ENCODE measurements at places on chromosomes 5 and 9.

DNA sequence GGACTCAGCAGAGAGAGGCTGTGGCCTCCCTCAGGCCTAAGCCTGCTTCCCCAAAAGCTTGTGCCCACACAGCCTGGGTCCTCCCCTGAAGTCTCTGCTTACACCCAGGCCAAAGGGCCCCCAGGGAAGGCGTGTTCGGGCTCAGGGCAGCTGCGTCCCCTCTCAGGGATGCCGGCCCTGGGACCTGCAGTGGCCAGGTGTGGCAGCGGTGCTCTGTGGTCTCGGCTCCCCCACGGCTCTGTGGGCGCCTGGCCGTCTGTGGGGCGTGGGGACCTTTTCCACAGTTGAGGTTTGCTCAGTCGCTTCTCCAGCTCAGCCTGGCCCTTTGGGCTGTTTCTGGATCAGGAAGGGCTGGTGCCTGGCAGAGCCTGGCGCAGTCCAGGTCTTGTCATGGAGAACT is 75.9 kb downstream of the RXRA start:
- DNase-seq, result no peak

DNA sequence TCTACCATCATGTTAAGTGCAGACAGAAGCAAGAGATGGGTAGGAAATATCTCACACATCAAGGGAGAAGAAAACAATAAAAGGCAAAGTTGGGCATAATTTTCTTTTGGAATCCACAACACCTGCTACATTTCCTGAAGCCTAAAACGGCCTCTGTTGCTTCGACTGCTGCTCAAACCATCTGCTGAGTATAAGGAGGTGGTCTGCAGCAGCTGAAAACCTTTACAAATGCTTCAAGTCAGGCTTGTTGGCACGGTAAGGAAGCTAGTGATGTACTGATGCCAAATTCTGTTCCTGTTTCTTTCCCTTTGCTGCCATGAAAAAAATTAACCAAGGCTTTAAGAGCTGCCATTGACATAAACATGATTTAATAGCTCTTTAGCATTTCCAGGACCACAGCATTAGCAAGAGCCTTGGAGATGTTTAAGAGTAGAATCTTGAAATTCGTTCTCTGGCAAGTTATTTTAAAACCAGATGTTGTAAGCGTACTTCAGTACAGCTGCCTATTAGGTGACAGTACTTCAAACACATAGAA is 75.6 kb downstream of the DMRTA1 start:
- DNase-seq, result no peak

DNA sequence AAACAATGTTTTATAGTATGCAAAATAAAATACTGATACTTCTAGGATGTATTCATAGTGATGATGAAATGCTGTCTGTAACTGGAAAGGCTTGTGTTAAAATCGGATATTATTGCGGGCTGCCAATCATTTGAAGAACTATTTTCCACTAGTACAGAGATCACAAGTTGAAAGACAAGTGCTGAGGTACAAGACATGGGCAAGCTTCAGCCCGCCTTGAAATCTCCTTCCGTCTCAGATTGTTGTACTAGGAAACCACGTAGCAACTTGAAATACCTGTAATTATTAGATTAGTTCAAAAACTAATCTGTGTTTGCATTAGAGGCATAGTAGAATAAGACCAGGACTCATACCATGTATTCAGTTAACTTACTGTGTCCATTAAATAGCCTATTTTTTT is 218.2 kb downstream of the ARHGEF28 start:
- DNase-seq, result no peak

DNA sequence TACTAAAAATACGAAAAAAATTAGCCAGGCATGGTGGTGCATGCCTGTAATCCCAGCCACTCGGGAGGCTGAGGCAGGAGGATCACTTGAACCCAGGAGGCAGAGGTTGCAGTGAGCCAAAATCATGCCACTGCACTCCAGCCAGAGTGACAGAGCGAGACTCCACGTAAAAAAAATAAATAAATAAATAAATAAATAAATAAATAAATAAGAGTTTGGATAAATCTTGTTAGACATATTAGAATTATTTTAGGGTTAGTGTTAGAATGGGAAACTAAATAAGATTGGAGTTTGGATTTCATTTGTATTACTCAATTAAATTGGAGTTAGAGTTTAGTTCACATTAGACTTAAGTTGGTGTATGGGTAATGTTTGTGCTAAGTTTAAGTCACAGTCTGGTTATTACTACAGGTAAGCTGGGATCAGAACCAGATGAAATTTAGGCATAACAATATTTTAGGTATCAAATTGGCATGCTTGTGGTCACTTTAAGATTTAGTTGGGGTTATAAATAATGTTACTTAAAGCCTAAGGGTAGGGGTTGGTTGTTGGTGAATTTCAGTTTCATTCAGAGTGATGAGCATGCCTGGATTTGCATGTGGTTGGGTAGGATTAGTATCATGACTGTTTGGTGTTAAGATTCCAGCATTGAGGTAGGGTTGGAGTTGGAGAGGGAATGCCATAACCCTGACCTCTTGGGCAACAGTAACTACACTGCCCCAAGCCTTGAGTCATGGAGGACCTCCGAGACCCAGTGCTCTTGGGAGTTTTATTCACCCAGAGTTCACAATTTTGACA is 3.3 kb downstream of the OR5C1 start:
- DNase-seq, result no peak

- no peak for DNase-seq
Observed at GRCh38 chr5:116573279-116573701, 1.3 kb downstream of the SEMA6A start.

GRCh38 chr5:155727512-155728145 is 599.3 kb upstream of the SGCD start:
- DNase-seq, result no peak

GRCh38 chr9:95831810-95832209 is 43.7 kb upstream of the ERCC6L2 start:
- no peak for DNase-seq

- no peak for DNase-seq
Observed at GRCh38 chr5:57618767-57619381, 136.3 kb upstream of the ACTBL2 start.

DNA sequence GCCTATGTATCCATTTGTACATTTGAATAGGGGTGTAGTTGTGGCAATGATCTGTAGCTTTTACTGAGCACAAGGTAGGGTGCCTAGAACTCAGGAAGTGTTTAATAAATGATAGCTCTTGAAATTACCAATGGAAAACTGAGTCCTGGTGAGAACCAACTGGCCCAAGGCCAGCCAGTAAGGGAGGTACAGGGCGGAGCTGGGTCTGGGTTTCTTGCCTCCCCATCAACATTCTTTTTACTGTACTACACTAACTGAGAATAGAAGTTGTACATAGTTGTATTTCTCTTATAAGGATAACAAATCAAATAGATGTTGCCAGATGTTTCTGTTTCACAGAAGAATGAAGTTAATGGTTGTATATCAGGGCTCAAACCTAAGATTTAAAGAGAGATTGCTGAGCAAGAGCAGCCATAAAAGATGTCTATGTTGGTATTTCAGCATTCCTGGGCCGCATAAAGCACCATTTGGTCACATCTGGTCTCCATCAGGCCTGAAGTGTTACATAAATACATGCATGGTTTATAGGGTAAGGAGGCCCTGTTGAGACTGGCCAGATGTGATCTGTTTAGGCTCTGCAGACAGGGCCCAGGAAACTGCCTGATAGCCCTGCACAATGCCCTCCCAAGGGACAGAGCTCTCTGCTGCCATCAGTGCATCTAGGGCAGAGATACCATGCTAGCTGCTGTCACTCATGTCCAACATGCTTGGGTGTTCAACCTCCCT is 210.5 kb downstream of the NXNL2 start:
- no peak for DNase-seq

GRCh38 chr9:79129865-79130480 is 441.8 kb upstream of the TLE4 start:
- no peak for DNase-seq

DNA sequence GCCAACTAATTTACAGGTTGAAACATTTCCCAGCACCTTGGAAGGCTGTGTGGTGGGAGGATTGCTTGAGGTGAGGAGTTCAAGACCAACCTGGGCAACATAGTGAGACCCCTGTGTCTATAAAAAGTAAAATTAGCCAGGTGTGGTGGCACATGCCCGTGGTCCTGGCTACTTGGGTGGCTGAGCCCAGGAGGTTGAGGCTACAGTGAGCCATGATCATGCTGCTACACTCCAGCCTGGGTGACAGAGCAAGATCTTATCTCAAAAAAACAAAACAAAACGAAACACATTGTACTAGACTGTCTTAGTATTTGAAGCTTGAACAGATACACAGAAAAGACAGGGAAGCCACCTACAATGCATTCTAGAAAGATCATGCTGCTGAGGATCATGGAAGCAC is 2.8 kb upstream of the HSDL2 start:
- DNase-seq, result no peak

GRCh38 chr9:112252194-112252593 is 77.1 kb upstream of the SUSD1 start:
- DNase-seq, result no peak

- DNase-seq, result no peak
Observed at GRCh38 chr9:98743329-98743728, 34.6 kb upstream of the GABBR2 start.

DNA sequence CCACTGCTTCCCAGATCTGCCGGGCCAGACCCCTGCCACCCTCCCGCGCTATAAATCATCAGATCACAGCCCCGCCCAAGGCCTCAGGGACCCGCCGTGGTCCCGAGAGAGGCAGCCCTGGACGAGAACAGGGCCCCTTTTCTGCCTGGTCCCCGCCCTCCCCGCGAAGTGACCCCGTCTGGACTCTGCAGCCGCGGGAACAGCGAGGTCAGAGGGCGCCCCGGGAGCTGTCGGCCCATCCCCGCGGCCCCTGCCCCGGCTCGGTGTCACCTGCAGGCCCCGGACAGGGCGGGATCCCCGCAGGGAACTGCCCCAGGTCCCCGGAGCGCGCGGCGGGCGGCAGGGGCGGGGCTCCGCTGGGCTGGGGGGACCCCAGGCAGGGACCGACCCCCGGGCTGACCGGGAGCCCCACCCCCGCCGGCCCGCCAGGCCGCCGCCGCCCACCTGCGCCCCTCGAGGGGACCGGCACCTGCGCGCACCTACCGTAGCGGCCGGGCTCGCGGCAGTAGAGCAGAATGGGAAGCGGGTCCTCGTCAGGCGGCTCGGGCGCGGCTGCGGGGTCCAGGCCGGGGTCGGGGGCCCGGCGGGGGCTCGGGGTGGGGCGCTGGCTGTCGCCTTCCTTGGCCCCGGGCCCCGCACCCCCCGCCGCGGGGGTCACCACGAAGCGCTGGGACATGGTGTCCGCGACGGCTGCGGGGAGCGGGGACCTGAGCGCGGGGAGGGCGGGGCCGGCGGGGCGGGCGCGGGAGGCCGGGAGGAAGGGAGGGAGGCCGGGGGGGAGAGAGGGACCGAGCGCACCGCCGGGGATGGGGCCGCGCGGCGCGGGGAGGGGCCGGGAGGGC is 43.5 kb upstream of the SLC12A7 start:
- DNase-seq, result no peak

DNA sequence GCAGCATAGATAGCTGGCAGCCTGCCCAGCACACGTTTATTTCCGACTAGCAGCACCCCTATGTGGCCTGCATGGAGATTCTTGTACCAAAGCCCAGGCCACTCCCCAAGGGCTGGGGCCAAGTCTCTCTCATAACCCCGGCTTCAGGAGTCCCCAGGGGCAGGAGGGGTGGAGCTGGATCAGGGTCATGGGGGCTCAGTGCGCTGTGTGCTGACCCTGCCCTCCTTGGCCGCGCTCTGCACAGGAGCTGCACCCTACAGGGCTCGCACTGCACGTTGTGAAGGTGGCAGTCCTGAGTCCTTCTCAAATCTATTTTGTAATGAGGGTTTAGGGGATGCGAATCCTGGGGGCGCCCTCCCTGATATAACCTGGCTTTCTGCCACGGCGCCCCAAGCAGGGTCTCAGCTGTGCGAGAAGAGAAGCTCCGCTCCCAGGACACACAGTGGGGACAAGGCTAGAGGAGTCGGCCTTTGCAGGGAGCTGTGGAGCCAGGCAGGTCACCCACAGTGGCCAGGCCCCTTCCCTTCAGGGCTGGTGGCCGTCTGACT is 28.6 kb downstream of the NKD2 start:
- no peak for DNase-seq

- no peak for DNase-seq
Observed at GRCh38 chr5:154368041-154368800, 77.6 kb upstream of the SAP30L start.

DNA sequence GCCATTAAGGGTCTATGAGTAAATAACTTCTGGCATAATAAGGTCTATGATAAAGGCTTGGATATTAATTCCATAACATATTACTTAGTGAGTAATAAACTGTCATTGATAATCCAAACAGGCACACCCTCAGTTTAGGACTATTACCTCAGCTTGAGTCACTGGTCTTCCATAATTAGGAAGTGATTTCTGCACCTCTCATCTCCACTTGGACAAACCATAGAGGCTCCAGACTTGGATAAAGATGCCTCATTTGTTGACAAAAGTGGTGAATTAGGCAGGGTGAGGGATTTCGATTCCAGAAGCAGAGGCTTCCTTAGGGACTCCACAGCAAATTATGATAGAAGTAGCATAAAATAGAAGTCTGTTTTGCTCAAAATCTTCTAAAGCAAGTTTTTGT is 127.5 kb upstream of the MTAP start:
- DNase-seq, result no peak

- DNase-seq, result no peak
Observed at GRCh38 chr5:5751987-5752386, 329.5 kb downstream of the ICE1 start.

GRCh38 chr5:142326480-142326938 is 1.7 kb upstream of the SPRY4 start:
- no peak for DNase-seq

DNA sequence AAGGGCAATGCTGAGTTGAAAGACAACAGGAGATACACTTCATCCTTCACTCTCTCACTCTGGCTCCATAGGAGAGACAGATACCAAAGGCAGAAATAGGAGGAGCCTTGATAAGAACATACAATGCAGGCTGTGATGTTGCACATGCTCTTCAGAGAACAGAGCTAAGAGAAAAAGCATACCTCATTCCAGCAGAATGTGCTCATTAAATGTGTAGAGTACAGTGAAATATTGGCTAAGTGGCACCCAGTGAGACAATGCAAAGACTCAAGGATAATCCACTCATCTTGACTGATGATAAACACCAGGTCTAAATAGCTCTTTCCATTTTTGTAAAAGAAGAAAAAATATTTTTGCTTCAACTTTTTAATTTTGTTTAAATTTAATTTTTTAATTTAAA is 139.7 kb downstream of the OR2K2 start:
- DNase-seq, result no peak

GRCh38 chr5:32303755-32304120 is 9.0 kb downstream of the MTMR12 start:
- DNase-seq, result no peak

DNA sequence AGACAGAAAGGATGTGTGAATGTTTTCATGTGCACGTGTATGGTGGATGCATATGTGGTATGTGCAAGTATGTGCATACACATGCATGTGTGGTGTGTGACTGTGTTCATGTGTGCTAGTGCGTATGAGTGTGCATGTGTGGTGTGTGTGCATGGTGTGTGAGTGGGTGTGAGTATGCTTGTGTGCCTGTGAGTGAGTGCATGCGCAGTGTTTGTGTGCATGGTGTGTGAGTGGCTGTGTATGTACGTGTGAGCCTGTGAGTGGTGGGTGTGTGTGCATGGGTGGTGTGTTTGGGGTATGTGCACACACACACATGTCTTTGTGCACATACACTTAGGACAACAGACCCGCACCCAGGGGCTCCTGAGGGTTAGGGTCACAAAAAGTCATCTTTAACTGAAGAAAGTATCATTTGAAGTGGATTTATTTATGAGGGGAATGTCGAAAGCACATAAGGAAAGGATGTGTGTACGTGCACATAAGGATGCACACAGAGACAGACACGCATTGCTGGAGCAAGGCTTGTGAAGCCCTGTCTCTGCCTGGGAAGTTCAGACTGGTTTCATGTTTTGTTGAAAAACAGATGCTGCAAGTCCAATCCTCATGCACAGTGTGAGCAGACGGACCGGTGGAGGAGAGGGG is 237.0 kb downstream of the SYK start:
- no peak for DNase-seq
